ENCODE measurements at places on chromosomes 11 and 22.

- peak; percentile 3 for DNase-seq
Measured at GRCh38 chr22:39236321-39237317, 8.2 kb downstream of the PDGFB start.

DNA sequence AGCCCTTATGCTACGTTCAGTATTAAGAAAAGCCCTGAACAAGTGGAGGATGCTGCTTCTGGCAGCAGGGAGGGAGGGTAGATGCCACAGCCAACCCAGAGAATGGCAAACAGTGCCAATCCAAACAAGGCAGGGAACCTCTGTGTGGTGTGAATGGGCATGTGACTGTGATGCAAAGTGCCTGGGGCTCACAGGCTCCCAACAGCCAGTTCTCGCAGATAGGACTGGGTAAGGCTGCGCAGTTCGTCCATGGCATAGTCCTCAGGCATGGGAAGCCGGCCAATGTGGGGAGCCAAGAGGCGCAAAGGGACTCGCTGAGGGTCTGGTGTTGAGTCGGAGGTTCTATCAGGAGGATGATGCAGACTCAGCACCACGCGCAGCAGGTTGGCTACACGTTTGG, 4.8 kb upstream of the CHRNA10 start:
- no peak for DNase-seq

DNA sequence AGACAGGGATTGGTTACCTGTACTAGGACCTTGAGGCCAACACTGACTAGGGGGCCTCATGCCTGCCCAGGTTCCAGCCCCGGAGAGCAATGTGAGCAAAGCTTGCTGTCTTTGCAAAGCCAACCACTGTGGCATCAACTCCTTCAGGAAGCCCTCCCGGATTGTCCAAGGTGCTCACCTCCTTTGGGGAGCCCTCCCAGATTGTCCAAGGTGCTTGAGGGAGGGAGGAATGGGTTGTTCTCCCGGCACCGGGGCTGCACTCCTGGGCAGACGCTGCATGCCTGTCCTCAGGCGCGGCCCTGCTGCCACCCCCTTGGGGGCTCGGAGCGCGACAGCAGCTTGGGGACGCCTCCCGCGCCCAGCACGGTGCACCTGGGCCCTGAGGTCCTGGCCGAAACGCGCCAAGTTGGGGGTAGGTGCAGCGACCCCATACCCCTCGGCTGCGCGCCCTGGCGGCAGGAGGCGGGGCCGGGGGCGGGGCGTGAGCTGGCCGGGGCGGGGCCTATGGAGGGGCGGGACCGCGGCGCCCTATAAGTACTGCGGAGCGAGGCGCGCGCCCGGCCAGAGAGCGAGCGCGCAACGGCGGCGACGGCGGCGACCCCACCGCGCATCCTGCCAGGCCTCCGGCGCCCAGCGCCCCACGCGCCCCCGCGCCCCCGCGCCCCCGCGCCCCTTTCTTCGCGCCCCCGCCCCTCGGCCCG, at the start of gene CD81:
Gene CD81 (plus strand): TSS at position 560 of the 701 bp plus-strand sequence. CDS start 240 bp downstream, outside the sequence.
- DNase-seq, result no peak

GRCh38 chr11:64755681-64756361, 4.0 kb downstream of the PYGM start:
- DNase-seq, result no peak

GRCh38 chr11:126355324-126355925, at the start of gene ST3GAL4:
ST3GAL4 (plus strand) TSS chr11:126355686; CDS start chr11:126406156, 50,470 bp downstream.
- peak; percentile 61 for DNase-seq

DNA sequence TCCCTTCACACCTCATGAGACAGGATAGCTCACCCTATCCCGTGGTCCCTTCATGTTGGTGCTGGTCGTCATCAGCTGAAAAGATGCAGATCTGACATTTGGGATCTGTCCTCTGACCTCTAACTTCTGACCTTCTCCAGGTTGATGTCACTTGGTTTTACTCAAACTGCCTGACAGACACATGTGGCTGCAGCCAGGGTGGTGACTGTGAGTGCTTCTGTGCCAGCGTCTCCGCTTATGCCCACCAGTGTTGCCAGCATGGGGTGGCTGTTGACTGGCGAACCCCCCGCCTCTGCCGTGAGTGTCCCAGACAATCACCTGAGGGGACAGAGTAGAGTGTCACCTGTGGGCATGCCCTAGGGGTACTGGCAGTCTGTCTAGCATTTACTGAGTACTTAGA, 49.7 kb downstream of the OTOG start:
- no peak for DNase-seq

DNA sequence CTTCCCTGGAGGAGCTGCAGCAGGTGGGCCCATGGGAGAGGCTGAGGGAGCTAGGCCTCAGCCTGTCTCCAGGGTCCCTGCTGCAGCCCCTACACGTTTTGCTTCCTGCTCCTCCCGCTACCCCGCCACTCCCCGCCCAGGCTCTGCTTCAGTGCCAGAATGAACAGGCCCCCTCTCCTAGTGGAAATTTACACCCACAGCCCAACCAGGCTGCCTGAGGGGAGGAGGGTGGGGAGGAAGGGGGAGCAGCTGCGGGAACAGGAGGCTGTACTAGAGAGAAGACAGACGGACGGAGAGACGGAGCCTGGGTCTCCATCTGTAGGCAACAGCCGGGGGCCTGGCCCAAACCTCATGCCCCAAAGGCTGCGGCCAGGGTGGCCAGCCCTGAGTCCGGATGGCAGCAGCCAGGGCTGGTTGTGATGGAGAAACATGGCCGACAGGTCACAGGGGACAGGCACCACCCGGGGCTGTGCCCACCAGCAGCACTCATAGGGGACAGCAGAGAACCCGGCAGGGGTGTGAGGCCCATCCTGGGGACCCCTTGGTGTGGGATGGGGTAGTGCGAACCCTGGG, 20.6 kb downstream of the FLRT1 start:
- no peak for DNase-seq

DNA sequence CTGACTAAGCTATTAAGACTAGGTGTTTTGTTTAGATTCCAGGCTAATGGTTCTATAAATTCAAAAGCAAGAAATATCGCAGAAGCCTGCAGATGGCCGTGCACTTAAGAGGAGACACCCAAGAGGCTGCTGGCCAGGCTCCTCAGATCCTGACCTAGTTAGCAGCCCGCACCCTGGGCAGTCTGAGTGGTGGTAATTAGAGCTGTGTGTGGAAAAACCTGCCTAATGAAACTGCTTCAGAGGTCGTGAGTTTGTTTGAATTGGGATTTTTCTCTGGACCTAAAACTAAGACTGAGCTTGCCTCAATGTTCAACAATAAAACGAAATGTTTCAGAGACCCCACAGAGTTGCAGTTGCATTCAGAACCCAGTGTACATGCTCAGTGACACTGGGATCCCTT, 627.7 kb downstream of the OPCML start:
- DNase-seq, result no peak

GRCh38 chr11:2320568-2321310, 18.9 kb downstream of the TSPAN32 start:
- DNase-seq, result no peak
